ENCODE measurements at places on chromosomes 5 and 9.

GRCh38 chr5:54988817-54989216 lies 3.4 kb upstream of the ESM1 start:
- no peak for DNase-seq

DNA sequence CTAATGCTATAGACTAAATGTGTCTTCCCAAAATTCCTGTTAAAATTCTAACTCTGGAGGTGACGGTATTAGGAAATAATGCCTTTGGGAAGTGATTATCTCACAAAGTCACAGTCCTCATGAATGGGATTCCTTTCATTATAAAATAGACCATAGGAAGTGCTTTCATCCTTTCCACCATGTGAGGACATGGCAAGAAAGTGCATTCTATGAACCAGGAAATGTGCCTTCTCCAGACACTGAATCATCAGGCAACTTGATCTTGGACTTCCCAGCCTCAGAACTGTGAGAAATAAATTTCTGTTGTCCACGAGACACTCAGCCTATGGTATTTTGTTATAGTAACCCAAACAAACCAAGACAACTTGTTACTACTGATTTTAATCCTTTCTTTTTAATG lies 582.4 kb upstream of the C9orf72 start:
- no peak for DNase-seq

DNA sequence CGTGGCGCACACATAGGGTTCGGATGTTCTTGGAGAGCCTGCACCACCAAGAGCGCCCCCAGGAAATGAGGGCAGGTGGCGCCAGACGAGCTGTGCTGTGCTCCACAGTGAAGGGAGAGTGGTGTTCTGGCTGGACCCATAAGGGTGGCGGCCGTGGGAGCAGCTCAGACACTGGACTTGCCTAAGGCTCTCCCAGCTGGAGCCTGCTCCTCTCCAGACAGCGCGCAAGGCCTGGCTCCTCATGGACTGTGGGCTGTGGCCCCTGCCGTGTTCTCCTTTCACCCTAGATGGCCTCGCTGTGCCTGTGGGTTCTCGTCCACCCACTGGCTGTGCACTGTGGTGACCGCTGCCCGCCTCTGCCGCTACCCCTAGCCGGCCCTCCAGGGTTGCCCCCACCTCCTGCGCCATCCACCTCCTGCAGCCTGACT lies 92.9 kb downstream of the EHMT1 start:
- DNase-seq, result no peak

DNA sequence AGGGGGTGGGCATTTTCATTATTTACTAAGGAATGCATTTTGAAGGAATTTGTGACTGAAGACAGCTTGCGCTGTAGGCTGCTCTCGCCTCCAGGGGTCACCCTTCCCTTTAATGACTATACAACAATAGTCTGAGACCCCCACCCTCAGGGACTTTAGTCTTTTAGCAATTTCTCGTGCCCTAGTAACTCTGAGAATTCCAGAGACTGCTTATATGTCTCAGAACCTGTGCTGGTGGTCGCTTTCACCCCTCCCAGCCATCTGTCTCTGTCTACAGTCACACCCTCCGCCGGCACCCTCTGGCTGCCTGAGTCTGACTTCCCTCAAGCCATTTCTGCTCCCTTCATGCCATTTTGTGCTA lies 671.4 kb downstream of the NR2F1-AS1 start:
- no peak for DNase-seq

- no peak for DNase-seq
Observed at GRCh38 chr9:72527801-72528195, 6.4 kb downstream of the TMC1 start.

GRCh38 chr9:79551994-79552393 lies 19.8 kb upstream of the TLE4 start:
- DNase-seq, result no peak

DNA sequence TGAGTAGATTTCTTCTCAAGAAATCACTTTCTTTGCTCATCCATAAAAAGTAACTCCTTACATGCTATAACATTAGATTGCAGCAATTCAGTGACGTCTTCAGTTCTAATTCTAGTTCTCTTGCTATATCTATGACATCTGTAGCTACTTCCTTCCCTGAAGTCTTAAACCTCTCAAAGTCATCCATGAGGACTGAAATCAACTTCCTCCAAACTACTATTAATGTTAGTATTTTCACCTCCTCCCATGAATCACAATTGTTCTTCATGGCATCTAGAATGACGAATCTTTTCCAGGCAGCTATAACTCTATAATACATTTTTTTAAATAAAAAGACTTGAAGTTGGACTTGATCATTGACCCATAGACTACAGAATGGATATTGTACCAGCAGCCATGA lies 46.2 kb upstream of the PRRC1 start:
- DNase-seq, result no peak

- DNase-seq, result no peak
Observed at GRCh38 chr5:154713615-154714125, 41.5 kb upstream of the LARP1 start.

DNA sequence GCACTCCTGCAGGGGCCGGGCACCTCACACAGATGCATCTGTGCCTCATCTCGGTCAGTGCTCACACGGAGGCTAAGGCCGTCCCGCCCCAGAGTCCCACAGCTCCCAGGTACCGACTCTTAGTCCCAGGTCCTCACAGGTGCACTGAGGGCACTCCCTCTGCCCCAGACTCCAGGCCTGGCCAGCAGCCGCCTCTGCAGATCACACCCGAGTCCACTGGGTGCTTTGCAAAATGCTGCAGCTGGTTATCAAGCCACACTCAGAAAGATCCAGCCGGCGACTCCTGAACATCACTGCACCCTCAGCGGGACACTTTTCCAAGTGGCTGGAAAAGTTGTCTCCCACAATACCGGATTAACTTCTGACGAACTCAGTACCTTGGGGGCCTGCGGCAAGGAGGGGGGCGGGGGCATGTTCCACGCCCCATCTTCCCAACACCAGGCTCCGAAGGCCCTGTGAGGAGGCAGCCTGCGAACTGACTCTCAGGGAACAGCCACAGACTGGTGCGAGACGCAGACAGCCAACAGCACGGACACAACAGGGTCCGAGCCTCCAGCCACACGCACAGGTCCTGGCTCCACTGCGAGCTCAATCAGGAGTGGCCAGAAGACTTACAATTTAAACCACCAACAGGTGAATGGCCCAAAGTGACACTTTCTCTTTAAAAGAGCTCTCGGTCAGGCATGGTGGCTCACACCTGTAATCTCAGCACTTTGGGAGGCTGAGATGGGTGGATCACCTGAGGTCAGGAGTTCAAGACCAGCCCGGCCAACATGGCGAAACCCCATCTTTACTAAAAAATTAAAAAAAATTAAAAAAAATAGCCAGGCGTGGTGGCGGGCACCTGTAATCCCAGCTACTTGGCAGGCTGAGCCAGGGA lies 4.0 kb downstream of the BRD3 start:
- no peak for DNase-seq

GRCh38 chr5:72486371-72486770 lies 20.8 kb downstream of the ZNF366 start:
- DNase-seq, result no peak

DNA sequence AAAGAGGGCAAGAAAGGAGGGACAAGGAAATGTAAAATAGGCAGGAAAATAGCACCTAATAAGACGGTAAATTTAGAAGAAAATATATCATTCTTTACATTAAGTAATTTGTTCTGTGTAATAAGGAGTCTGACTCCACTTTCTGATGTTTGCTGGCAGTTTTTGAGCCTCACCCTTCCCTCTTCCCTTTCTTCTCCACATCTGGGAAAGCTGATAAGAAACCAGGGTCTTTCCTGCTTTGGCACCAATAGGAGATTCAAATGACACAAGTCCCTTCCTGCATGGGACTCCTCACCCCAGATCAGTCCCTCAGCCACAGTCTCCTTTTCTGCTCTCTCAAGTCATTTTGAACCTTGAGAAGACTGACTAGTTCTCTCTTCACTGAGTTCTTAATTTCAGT lies 31.2 kb upstream of the LECT2 start:
- no peak for DNase-seq

GRCh38 chr9:84435902-84436301 lies 95.3 kb upstream of the SLC28A3 start:
- DNase-seq, result no peak

DNA sequence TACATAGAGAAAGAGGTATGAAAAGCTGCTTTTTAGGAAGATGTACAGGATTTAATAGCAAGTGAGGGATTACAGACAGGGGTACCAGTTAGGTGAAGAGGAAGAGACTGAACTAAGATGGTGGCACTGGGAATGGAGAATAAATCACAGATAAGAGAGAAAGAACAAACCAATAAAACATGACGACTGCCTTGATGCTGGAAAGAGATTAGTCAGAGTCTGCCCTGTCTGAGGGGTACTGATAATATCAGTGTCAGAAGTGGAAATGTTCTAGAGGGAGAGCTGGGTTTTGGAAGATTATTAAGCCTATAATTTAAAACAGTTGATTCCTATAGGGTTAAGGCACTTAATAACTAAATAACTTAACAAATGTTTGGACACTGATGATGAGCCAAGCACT lies 77.7 kb downstream of the NR2F1 start:
- DNase-seq, result no peak

GRCh38 chr5:180535573-180535972 lies 41.4 kb downstream of the CNOT6 start:
- no peak for DNase-seq

DNA sequence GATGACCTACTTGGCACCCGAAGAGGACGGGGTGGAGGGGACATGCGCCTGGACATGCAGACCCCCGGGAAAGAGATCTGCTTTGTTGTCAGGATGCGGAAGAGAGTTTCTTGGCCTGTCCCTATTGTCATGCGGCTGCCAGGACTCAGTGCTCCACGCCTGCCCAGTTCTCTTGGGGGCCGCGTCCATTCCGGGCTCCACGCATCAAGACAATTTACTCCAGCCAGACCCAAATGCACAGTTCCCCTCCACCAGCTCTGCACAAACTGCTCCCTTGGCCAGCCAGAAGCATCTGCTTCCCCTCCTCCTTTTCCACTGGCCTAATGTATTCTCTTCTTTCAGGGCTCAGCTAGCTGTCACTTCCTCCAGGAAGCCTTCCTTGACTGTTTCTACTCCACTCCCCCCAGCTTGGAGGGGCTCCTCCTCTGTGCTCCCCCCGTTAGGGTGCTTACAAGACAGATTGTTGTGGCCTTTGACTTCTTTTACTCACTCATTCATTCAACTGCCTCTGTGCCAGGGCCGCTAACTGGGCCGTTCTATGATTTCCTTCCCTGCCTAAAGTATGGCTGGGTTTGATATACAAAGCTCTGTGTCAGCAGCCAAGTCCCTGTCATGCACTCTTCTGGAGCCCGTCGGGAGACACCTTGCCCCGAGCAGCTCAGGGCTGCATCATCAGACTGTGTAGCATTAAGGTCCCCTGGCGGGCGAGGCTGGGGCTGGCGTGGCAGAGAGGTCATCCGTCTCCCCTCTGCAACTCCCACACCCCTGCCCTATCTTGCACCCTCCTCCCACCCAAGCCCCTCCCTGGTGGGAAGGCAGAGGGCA lies 6.6 kb downstream of the FIBCD1 start:
- DNase-seq, result no peak

- DNase-seq, result no peak
Observed at GRCh38 chr5:134552301-134552700, 26.8 kb downstream of the JADE2 start.

- DNase-seq, result no peak
Observed at GRCh38 chr5:66538531-66538930, 57.7 kb upstream of the MAST4 start.

GRCh38 chr9:6931913-6932312 lies 174.1 kb downstream of the KDM4C start:
- DNase-seq, result no peak

DNA sequence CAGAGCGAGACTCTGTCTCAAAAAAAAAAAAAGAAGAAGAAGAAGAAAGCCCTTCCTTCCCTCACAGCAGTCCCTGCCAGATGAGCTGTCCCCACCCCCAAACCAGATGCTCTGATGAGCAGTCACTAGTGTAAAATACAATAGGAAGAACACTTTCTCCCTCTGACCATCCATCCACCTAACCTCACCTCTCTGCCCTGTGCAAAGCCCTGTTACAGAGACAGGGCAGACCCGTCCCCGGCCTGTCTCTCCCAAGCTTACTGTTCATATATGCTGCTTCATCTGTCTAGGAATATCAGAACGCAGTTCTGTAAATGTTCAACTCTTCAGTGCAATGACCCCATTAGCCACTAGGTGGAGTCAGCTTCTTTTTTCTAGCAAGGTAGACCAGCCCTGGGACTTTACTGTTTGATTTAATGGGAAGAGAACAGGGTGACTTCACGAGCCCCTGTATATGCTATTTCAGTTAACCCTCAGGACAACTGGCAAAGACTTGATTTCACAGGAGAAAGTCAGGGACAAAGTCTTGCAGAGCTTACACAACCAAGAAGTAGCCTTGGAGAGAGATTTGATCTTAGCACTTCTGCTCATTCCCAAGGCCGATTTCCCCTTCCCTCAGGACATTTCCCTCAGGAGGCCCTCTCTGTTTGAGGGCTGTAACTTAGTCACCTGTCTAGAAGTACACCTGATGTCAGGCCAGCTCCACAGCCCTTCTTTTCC lies 14.9 kb upstream of the FGFR4 start:
- no peak for DNase-seq

GRCh38 chr5:172906888-172907287 lies 52.3 kb upstream of the RPL26L1 start:
- no peak for DNase-seq

DNA sequence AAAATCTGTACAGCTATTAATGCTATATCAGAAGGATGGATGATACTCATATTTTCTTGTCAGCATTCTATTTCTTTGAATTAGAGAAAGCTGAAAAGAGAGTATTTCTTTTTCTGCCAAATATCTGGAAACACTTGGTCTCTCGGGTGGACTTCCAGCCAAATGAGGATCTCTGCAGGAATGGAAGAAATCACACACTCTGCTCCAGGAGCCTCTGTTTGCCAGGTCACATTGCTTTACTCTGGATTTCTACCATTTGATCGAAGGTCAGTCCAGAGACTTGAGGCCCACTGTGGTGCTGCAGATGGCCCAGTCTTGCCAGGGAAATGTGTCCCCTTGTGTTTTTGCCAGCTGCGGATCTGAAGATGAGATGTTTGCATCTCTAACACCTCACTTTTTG lies 154.1 kb downstream of the PCSK1 start:
- DNase-seq, result no peak

DNA sequence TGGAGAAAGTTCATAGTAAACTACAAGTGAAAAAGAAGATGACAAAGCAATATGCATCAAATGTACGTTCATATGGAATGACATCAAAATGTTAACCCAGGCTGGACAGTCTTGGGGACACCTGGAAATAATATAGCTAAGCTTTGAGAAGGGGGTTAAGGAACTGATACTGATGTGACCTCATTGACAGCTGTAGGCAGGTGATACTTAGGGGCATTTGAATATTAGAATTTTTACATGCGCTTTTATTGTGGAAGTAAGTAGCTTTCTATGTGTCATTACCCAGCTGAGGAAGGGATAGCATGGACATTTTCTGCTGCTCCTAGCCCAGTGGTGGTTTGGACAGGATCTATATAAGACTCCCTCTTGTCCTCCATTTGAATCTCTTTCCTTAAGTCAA lies 299.7 kb downstream of the CWC27 start:
- no peak for DNase-seq

GRCh38 chr9:118595719-118596305 lies 773.4 kb downstream of the BRINP1 start:
- DNase-seq, result no peak

DNA sequence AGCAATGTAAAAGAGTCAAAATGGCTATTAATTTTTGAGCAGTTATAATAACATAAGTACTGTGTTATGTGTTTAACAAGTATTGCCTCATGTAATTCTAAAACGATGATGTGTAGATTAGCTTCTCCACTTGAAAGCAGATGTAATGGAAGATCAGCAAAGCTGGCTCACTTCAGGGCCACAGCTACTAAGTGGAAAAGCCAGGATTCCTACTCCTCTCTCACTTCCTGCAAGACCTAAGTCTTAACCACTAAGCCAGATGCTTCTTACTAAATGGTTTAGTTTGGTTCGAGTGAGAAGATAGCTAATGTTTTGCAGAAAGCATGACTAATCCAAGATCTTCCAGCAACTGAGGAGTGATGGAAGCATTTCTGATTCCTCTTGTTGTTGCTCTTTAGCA lies 15.7 kb upstream of the TNC start:
- DNase-seq, result no peak
